ENCODE measurements at places on chromosomes 1 and 21.
A peak's percentile ranks its signal among the peaks of the same experiment; 100 is the strongest.

- DNase-seq = peak; percentile 63
These were observed 823 bp downstream of the ENAH start for GRCh38 chr1:225651872-225652728.

GRCh38 chr1:12480041-12480440 is 138.0 kb downstream of the DHRS3 start:
- no peak for DNase-seq

DNA sequence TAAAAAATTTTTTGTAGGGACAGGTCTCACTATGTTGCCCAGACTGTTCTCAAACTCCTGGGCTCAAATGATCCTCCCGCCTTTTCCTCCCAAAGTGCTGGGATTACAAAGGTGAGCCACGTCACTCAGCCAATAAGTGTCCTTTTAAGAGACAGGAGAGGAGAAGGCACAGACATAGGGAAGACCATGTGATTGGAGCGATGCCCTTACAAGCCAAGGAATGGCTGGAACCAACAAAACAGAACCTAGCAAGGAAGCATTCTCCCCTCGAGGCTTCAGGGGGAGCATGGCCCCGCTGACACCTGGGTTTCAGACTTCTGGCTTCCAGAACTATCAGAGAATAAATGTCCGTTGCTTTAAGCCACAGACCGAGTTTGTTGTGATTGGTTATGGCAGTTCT is 37.0 kb downstream of the NDUFS5 start:
- no peak for DNase-seq

- no peak for DNase-seq
These were observed 81.4 kb upstream of the GALNT2 start for GRCh38 chr1:229985613-229986010.

GRCh38 chr1:89686520-89686919 is 53.6 kb downstream of the LRRC8C start:
- DNase-seq = no peak

DNA sequence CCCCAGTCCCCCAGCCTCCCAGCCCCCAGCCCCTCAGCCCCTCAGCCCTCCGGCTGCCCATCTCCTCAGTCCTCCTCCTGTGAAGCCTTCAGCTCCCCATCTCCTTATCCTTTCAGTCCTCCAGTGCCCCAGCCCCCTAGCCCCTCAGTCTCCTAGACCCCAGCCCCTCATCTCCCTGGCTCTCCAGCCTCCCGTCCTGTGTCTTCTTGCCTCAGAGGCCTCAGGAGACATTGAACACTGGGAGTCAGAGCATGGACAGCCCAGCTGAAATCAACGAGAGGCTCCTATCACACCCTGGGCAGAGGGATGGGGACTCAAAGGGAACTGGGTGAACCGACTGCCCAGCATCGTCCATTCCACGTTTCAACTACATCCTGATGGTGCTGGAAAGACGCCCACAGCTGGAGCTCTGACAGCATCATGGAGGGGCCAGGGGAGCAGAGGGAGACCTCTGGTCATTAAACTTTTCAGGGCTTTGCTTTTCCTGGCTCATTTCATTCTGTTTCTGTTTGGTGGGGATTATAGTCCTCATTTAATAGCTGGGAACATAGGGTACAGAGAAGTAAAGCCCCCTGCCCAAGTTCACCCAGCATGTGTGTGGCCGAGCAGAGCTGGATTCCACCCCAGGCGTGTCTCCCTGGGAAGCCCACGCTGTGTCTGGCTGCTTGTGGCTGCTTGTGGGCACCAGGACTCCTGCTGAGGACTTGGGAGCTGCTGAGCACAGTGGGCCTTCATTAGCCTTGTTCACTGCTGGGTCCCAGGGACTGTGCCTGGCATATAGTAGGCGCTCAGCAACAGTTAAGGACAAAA is 396.7 kb downstream of the PTPRU start:
- no peak for DNase-seq

All from right kidney (tissue), 9 donors.